ENCODE measurements at places on chromosomes 5 and 9.
A peak's percentile ranks its signal among the peaks of the same experiment; 100 is the strongest.

DNA sequence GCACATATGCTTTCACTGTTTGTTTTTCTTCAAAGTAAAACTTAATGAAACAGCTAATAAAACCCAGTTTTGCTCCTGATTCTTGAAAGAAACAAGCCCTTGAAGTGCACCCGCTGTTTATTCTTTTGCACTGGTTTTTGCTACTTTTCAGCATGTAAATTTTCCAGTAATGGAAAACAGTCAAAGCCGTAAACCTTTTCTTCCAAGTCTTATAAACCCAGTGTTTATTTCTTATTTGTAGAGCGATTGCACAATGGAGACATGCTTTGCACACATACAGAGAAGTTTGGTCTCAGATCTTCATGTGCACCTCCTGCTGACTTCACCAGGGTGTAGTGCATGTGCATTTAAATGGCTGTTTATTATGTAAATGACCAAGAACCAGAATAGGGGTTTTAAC lies 51.8 kb downstream of the ATG10 start:
- no peak for DNase-seq

- no peak for DNase-seq
These were observed 130.2 kb upstream of the ELL2 start for GRCh38 chr5:96091874-96092273.

DNA sequence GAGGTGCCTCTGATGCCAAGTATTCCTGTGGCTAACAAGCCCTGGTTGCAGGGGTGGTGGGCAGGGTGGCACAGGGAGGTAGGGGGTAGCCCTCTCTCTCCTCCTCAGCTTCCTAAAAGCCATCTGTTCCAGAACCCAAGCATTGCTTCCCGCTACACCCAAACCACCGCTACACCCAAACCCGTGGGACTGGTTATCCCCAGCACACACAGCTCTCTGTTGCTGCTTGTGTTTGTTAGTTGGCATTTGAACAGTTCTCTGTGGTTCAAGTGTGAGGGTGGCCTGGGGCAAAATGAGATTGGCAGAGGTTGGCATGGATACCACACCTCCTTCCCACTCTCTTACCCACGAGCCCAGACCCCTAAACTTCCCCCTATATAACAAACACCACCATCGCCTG lies 40.4 kb downstream of the SPARC start:
- DNase-seq, result no peak

GRCh38 chr5:117456866-117457470 lies 882.3 kb upstream of the SEMA6A start:
- no peak for DNase-seq

- DNase-seq, result no peak
These were observed 9.6 kb upstream of the TRAF1 start for GRCh38 chr9:120936011-120936763.

DNA sequence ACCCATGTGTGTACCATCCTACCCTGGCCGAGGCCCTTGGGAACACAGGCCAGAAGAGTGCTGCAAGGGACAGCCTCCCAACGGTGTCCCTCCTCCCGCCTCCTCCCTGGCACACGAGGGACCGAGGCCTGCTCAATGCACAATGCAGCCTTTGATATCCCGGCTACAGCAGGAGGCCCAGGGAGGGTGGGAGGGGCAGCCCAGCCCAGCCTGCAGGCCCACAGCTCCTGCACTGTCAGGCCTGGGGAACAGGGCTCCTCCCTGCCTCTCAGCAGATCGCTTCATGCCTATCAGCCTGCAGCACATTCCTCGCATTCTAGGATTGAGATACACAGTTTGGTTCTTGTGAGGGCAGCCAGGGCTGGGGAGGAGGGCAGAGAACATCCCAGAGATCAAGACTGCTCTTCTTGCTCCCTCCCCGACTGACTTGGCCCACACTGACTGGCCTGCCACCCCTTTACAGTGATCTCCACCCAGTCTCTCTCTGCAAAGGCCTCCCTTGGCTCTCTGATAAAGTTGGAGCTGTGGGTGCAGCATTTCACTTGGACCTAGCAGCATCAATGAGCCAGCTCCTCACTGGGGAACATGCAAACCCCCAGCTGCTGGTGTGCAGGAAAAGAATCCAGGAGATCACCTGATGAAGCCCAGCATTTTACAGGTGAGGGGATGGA lies at the start of gene SH3TC2:
Gene SH3TC2 (minus strand): TSS at position 46 of the 671 bp plus-strand sequence. CDS start 40 bp downstream, at position 6.
- no peak for DNase-seq

DNA sequence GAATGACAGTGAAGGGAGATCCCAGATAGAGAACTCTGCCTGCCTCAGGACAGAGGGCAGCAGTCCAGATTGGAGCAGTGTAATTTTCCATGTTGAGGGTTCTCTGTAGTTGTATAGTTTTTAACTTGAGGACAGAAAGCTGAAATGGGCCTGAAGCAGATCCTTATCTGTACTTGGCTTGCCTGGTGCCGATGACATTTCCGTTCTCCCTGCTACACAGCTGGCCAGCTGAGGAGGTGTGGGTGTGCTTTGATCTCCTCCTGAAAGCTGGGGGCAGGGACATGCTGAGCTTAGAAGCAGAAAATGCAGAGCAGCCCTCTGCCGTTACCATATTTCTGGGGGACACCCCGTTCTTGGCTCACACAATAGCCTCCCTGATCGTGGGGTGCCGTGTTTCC lies 10.5 kb downstream of the GLRX start:
- no peak for DNase-seq

- no peak for DNase-seq
These were observed 70.3 kb downstream of the SPTLC1 start for GRCh38 chr9:92044936-92045335.

DNA sequence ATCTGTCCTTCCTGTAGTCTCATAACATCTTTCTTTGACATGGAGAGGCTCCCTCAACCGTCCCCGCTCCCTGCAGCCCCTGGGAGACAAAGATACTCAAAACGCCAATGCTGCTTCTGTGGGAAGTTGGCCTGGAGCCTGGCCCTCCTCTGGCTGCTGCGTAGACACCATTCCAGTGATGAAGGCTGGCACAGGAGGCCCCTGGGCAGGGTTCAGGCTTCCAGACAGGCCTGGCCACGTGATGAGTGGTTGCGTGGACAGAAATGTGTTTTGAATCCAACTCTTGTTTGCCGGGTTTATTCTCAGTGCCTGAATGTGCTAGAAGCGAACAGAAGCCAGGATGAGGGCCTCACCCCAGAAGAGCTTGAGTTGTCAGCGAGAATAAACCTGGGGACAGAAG lies 43.2 kb upstream of the NKX2-5 start:
- DNase-seq, result no peak

DNA sequence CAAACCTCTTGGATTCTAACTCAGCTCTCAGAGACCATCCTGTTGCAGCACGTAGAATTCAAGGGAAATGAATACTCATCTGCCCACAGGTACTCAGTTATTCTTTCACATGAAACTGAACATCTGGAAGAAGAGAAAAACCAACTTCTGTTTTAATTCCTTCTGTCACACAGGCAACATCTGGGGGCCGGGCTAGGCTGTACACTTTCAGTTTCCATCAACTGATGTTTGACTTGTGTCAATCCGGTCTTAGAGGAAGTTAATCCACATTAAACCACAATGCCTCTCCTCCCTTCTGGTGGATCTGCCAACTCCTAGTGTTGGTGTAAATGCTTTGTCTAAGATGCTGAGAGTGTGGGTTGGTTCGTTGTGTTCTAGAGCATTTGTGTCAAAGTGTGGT lies 17.6 kb downstream of the DMRT3 start:
- DNase-seq, result peak; percentile 15

DNA sequence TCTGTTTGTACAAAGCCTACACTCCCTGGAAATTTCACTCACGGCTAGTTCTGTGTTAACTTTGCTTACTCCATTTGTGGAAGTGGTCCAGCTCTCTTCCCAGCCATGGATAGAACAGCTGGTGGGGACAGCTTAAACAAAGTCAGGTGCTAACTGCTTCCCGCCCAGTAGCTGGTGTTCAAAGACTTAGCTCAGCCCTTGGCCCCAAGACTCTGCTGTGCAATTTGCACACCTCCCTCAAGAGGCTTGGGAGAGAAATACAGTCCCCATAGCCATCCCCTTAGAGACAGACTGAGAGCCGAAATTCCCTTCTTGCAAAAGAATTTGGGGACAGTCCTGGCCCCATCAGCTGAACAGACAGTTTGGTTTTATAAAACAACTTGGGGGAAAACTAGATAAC lies 73.8 kb upstream of the RAI14 start:
- DNase-seq, result no peak

GRCh38 chr5:146185161-146185560 lies 2.7 kb upstream of the LARS1 start:
- DNase-seq, result no peak

DNA sequence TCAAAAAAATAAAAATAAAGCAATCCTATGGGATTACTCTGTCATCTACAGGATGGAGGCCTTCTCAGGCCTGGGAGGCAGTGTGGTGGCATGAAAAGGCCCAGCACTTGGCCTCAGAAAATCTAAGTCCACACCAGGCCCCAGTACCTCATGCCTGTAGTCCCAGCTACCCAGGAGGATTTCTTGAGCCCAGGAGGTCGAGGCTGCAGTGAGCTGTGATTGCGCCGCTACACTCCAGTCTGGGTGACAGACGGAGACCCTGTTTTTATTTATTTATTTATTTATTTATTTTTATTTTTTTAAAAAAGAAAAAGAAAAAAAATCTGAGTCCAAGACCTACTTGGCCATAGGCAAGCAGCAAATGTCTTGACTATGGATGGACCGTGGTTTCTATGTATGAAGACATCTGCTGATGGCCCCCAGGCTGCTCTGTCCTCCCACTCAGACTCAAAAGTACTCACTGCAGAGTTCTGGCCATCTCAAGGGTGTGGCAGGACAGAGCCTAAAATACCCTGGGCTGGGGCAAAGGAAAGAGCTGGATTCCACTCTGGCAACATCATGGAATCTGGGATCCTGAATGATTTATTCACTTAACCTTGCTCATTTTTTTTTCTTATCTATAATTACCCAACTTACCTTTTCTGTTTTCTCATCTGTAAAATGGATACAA lies 55.0 kb downstream of the ARHGEF37 start:
- no peak for DNase-seq

All from GM12864 (cell line).